ENCODE measurements at places on chromosomes 5 and 9. TPM values are rescaled to one million over a fixed set of nuclear protein-coding genes. Genes with fewer than 3 reads are reported as not detected.

- DNase-seq: no peak
Observed at GRCh38 chr5:57494104-57495098, 11.8 kb upstream of the ACTBL2 start.

- no peak for DNase-seq
Observed at GRCh38 chr5:142973932-142974331, 203.8 kb downstream of the ARHGAP26 start.

Gene PRLR
- total RNA-seq: not detected

Gene SOWAHA
- not detected for total RNA-seq

Gene SPINK13
- not detected for total RNA-seq

- DNase-seq: no peak
Observed at GRCh38 chr9:20594608-20595007, 27.7 kb downstream of the MLLT3 start.

Gene C5orf34
- 6.5 TPM for total RNA-seq

Gene TOMM5
- total RNA-seq: 136 TPM

DNA sequence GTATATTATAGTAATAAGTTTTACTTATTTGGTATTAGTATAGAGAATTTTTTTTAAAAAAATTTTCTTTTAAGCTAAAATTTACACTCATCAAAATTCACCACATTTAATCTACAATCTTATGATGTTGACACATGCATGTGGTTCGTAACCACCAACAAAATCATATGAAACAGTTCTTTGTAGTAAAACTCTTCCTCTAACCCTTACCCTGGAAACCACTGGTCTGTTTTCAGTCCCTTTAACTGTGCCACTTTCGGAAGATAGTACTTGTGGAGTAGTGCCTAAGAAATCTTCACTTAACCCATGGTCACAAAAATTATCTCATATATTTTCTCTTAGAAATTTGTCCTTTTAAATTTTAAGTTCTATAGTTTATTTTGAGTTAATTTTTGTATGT, 1498.8 kb downstream of the MAT2B start:
- no peak for DNase-seq

DNA sequence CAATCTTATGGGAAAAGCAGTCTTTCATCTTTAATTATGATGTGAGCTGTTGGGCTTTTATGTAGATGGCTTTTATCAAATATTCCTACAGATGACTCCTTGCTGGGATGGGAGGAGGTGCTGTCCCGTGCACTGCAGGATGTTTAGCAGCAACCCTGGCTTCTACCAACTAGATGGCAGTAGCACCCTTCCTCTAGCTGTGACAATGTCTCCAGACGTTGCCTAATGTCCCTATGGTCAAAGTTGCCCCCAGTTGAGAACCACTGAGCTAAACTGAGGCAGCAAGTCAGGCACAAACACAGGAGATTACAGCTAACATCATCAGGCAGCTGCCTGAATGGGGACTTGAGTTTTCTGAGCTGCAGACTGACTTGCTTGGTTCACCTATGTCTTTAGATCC, 401.9 kb upstream of the PDE4D start:
- DNase-seq: no peak

- DNase-seq: no peak
Observed at GRCh38 chr5:163565931-163566608, 60.7 kb downstream of the MAT2B start.

GRCh38 chr5:173828952-173829351, 59.2 kb upstream of the CPEB4 start:
- no peak for DNase-seq

- no peak for DNase-seq
Observed at GRCh38 chr9:27549196-27549755, 19.7 kb upstream of the MOB3B start.

Gene POLR3G
- total RNA-seq: 29.3 TPM

GRCh38 chr9:6929441-6930215, 171.9 kb downstream of the KDM4C start:
- no peak for DNase-seq

Gene AQP7
- total RNA-seq: not detected

Gene MCIDAS
- not detected for total RNA-seq

GRCh38 chr9:71984403-71984802, 73.0 kb downstream of the C9orf85 start:
- DNase-seq: no peak

Measured in natural killer cell treated with Interleukin-12 subunit alpha and Interleukin-12 subunit beta and Interleukin-15 and Interleukin-18, amount 100 ng/mL, for 72 hours (primary cell).